Posterior vena cava (tissue), 2 donors: ENCODE measurements at places on chromosomes 7 and 10.

- DNase-seq, result no peak
Measured at GRCh38 chr10:114694752-114695151, 36.7 kb upstream of the ABLIM1 start.

- DNase-seq, result no peak
Measured at GRCh38 chr7:141103847-141104429, 30.1 kb downstream of the TMEM178B start.

- no peak for DNase-seq
Measured at GRCh38 chr7:121433775-121434174, 37.7 kb upstream of the FAM3C start.

DNA sequence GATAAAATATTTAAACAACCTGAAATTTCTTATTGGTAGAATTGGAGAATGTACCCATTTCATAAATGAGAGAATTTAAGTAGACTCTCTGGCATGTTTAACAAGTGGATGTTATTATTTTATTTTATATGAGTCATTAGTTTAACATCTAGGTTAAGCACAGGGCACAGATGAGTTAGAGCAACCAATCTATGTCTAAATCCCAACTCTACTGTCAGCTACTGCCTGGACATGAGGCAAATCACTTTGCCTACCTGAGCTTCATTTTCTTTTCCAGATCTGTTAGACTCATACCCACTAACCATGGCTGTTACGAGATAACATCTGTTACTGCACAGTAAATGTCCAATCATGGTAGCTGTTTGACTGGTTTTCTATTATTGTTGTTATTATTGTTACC is 251.1 kb downstream of the INHBA start:
- no peak for DNase-seq

- no peak for DNase-seq
Measured at GRCh38 chr7:574661-575395, 55.2 kb upstream of the PDGFA start.

DNA sequence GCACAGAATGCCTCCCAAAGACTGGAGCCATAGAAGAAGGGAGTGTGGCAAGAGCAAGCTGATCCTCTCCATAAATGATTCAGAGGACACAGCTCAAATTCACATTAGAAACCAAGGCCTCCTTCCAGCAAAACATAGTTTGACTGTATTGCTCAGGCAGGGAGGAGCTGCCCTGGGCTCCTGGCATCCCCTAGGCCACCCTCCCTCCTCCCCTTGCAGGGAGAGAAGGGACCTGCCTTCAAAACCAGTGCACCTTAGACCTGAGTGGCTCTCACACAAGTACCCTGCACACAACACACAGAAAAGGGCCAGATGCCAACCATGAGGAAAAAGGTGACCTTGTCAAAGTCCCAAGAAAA is 64.7 kb downstream of the CREB3L2 start:
- no peak for DNase-seq

- DNase-seq, result no peak
Measured at GRCh38 chr10:76969366-76969948, 668.2 kb downstream of the KCNMA1 start.

- no peak for DNase-seq
Measured at GRCh38 chr10:127813290-127813689, 76.3 kb downstream of the FOXI2 start.

DNA sequence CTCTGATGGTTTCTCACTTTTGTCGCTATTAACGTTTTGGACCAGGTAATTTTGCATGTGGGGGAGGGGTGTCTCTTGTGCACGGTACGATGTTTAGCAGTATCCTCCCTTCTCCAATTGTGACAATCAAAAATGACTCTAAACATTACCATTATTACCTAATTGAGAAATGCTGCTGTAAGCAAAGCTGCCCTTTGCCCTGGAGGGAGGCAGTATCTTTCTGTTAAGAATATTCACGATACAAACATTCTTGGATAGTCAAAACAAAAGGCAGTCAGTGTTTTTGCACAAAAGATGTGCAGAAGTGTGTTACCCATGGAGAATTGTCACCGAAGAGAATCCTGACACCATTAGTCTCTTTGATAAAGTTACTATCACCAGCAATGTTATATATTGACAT is 9.6 kb downstream of the MALSU1 start:
- DNase-seq, result no peak

- no peak for DNase-seq
Measured at GRCh38 chr10:6918305-6918704, 338.2 kb upstream of the PRKCQ start.

DNA sequence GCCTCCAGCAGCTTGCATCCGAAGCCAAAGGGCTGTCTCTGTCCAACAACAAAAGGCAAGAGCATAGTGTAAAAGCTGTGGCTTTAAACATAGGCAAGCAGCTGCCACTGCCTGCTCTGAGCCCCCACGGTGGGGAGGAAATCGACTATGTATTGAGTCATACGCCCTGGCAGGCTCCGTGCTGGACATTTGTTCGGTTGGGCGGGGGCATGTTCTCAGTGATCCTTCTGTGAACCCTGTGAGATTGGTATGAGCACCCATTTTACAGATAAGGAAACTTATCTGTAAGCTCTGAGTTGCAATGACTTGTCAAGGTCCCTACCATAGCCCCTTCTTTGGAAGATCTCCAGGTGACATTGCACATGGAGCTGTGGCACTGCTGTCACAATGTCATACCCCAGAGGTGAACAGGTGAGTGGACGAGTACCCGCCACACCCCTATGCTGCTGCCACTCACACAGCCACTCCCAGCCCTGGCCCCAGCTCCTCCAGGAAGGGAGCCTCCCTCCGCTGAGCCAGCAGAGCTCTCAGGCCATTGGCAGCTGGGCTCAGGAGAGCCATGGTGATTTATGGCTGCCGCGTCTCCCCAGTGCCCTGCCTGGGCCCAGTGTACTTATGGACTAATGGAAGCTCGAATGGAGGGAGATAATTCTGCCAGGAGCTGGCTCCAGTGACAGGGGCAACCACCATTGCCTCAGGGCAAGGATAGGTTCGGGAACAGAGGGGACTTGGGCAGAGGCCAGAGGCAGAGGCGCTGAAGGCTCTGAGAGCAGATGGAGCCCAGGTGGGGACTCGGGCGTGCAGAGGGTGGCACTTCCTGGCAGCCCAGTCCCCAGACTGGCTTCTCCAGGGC is 43.7 kb downstream of the UNC5B start:
- peak; percentile 89 for DNase-seq

GRCh38 chr7:23689165-23689564 is 9.2 kb downstream of the FAM221A start:
- no peak for DNase-seq

GRCh38 chr10:98878418-98878817 is 357.2 kb downstream of the HPSE2 start:
- DNase-seq, result no peak

- DNase-seq, result no peak
Measured at GRCh38 chr7:123492485-123492884, 41.9 kb downstream of the IQUB start.

DNA sequence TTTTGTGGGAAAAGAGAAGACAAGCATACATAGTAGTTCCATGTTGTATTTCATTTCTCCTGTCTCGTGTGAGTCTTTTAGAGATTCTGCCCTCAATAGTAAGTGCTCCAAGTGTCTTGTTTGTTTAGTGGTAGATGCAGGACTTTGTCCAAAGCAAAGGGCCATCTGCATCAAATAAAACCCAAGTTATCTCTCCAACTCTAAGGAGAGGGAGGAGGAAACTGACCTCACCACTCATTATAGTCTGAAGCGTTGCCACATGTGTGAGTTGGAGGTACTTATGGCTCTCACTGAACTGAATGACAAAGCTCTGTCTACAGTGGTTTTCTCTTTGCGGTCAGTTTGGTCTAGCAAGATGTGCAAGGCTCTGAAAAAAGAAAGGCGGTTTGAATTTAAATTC is 272.6 kb downstream of the DOCK4 start:
- DNase-seq, result no peak

DNA sequence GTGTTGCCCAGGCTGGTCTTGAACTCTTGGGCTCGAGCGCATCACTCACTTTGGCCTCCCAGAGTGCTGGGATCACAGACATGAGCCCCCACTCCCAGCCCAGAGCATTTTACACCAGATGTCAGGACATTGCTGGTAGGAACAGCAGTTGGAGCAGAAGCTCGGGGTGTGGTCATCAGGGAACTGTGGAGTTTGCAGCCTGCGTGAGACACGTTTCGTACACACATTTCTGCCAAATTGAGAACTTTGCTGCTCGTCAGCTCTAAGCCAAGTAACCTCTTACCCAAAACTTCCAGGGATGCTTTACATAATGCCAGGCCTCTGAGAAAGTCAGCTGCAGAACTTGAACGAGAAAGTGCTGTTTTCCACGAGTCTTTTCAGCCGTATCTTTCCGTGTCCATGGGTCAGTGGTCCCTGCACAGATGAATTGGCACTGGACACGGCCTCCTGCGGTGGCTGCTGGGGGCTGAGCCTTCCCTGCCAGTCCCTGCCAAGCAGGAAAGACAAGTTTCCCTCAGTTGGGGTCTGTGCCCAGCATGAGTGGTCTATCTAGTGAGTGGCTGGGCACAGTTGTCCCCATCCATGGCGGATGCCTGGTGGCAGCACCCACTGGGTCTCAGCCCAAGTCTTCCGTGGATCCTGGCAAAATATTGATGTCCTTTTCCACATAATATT is 54.4 kb downstream of the DNAJB6 start:
- DNase-seq, result no peak

GRCh38 chr7:105346593-105347322 is 42.0 kb downstream of the SRPK2 start:
- DNase-seq, result no peak

- DNase-seq, result no peak
Measured at GRCh38 chr10:123746061-123746460, 79.9 kb downstream of the GPR26 start.

- DNase-seq, result peak; percentile 80
Measured at GRCh38 chr10:30583778-30584415, 45.7 kb downstream of the LYZL2 start.

DNA sequence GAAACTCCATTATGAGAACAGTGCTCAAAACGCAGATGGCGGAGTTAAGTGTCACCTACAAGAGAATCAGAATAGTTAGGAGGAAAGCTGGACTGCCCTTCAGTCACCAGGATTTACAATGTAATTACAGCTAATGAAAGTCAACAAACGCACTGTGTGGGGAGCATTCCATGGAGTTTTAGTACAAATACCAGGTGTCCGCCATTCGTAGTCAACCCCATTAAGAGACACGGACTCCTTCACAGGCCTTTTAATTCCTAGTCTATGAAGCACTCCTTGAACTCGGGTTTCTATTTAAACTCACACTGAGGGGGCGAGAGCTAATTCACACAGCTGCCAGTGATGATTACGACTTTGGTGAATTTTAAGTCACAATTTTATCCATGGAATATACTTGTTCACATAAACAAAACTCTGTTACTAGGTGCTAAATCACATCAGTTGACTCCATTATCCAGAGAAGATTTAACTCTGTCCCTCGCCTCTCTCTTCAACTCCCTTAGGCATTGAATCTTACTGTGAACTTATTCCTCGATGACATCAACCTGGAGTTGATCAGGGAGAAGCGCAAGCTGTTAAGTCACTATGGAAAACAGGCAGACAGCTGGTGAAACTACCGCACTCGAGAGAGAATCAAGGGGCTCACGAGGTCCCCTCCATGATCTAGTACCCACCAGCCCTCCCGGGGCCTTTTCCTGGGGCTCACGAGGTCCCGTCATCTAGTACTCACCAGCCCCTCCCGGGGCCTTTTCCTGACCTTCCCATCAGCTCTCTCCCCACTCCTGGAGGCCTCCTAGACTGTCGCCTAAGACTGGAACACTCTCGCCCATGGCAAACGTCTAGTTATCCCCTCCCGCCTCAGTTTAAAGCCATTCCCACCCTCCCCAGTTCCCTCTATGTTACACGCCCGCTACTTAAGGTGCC is 1.5 kb downstream of the ZFAND2A start:
- DNase-seq, result no peak

- peak; percentile 83 for DNase-seq
Measured at GRCh38 chr10:104274762-104275721, 6.1 kb downstream of the GSTO2 start.

DNA sequence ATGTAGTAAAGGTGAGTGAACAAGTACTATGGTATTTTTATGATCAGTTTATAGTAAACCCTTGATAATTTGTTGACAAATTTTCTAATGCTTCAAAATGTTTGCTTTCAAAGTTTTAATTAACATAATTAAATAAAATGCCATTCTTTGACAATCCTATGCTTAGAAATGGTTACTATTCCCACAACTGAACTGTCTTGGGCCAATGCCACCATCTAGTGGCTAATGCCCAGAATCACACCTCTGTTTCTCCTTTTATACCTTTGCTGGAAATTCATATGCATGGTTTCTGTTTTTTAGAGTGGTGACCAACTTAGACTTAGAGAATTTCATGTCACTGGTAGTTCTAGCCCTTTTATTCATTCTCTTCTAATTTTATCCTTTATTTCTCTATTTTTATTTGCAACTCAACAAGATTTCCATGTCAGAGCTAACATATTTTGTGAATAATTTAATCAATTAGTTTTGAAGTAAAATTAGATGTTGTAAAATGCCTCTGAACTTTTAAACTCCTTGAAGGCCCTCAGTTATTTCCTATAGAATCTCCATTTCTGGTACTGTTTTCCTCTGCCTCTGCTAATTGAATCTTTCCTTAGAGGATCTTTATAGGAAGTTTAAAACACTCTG is 31.1 kb downstream of the PCGF5 start:
- no peak for DNase-seq

DNA sequence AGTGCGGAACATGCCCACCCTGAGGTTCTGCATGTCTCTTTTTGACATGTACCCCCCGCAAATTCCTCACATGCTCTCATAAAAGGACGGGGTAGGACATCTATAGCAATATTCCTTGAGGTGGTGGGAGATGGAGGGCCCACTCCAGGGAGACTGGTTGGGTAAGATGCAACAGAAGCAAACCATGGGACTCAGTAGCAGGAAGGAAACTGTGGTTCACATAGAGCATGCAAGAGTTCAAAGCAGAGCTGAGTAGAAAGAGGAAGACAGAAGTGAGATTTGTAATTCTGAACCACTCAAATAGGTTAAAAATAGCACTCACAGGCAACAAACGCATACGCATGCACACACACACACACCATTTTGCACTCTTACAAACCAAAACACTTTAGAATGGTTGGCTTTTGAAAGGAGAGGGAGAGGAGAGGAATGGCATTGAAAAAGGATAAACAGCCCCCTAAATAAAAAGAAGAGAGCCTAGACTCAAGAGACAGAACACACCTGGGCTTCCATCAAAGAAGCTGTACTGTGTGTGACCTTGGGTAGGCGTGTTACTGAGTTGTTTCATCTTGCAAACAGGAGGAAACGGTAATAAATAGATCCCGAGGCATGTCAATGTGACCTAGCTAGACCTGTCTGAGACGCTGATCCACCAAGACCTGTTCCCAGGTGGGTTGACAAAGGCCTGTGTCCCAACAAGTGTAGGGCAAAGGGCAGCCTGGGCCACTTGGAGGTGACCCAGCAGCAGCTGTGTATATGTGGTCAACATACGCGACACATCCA is 77.6 kb upstream of the LRRC4 start:
- peak; percentile 48 for DNase-seq

DNA sequence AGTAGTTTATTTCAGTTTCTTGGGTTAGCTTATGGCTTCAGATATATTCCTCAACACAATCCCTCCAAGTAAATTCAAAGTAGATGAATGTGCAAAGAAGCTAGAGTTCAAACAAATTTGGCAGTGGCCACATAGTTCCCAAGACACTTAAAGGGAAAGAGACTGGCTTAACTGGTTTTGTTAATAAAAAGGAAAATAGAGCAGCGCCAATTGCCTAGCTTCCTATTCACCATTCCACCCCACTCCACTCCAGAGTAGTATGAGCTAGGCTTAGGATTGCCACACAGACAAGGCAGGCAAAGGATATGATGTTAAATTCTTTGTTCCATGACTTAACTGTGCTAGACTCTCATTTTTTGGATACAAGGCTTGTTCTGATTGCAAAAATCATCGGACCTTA is 2.0 kb downstream of the XRCC2 start:
- no peak for DNase-seq

- no peak for DNase-seq
Measured at GRCh38 chr10:102429468-102429867, 2.9 kb downstream of the CUEDC2 start.

- DNase-seq, result no peak
Measured at GRCh38 chr10:94092848-94093247, 99.1 kb downstream of the PLCE1 start.
